ENCODE measurements at places on chromosomes 13 and 19.

DNA sequence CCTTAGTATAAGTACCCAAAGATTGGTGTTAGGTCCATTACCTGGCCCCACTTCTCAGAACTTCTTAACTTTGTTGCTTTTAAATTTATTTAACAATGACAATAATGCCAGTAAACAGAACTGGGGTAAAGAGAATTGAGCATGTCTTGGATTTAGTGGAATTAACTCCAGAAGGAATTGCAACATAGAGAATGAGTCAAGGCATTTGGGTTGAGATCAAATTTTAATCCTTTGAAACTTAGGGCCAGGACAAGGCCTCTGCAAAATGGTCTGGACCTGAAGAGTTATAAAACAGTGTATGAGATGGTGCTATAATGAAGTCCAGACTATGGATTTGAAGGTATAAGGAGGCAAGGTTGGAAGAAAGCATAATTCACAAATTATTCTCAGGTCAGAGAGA lies 1030.4 kb downstream of the SLITRK5 start:
- DNase-seq = no peak

DNA sequence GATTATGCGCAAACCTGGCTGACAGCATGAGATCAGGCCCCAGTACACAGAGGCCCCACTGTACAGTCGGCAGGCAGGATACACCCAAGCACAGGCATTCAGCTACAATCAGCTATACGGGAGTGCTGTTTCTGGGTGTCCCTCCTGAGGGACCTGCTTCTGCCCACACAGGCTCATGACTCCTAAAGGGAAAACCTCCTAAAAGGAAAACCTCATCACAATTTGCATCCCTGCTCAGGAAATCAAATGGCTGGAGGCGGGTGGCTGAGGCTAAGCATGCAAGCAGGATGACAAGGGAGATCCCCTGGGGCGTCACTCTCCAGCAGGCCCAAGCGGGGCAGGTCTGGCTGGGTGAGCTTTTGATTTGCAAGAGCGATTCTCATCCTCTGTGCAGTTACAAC lies 99.8 kb downstream of the CRYL1 start:
- no peak for DNase-seq

DNA sequence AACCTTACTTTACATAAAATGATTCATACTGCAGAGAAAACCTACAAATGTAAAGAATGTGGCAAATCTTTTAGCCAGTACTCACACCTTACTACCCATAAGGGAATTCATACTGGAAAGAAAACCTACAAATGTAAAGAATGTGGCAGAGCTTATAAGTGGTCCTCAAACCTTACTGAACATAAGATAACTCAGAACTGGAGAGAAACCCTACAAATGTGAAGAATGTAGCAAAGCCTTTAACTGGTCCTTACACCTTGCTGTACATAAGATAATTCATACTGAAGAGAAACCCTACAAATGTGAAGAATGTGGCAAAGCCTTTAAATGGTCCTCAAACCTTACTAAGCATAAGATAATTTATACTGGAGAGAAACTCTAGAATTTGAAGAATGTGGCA lies 90.1 kb downstream of the ZNF675 start:
- DNase-seq = no peak

- DNase-seq = no peak
Observed at GRCh38 chr19:9782338-9782737, 13.8 kb upstream of the ZNF846 start.
